ENCODE measurements at places on chromosomes 16 and 17. TPM values are rescaled to one million over a fixed set of nuclear protein-coding genes. Genes with fewer than 3 reads are reported as not detected.

GRCh38 chr16:65476448-65476955, 354.6 kb upstream of the CDH11 start:
- no peak for DNase-seq

- DNase-seq = no peak
Observed at GRCh38 chr16:66304961-66305360, 61.5 kb upstream of the CDH5 start.

DNA sequence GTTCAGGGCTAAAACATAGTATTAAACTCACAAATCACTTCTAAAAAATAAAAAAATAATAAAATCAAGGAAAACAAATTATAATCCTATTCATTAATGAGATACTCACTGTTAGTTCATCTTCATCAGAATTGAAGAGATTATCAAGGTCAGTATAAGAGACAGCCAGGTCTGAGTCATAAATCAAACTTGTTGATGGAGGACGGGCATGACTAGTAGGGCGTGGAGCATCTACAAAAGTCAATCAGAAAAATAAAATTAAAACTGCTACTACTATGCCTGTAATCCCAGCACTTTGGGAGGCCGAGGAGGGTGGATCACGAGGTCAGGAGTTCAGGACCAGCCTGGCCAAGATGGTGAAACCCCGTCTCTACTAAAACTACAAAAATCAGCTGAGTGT, 59.1 kb upstream of the INTS2 start:
- peak; percentile 1 for DNase-seq

DNA sequence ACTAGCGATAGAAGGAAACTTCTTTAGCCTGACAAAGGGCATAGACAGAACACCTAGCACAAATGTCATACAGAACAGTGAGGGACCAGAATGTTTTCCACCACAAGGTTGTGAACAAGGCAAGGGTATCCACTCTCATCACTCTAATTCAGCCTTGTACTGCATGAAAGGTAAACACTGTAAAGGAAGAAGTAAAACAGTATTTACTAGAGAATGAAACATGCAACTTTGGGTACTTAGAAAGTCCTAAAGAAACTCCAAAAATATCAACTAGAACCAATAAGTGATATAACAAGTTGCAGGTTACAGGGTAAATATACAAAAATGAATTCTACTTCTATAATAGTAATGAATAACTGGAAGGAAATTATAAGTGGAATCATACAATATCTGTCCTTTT, 32.2 kb downstream of the BRIP1 start:
- DNase-seq = no peak

- DNase-seq = no peak
Observed at GRCh38 chr17:50842506-50843149, 7.2 kb downstream of the WFIKKN2 start.

DNA sequence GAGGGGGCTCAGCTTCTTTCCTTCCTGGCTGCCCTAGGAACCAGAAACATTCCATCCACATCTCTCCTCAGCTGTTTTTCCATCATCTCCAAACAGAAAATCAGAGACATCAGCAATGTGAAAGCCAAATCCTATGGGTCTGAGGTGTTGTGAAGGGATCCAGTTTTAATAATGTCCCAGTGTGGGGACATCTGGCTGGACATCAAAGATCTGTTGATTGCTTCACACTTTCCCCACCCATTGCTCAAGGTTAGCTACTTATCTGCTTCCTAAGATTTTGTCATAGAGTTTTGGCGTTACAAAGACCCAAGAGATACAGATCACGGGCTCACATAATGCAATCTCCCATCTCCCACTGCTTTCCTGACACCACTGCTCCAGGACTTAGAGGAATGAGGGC, 47.8 kb upstream of the AXIN2 start:
- DNase-seq = no peak

The CDH13 gene
- 85.4 TPM for total RNA-seq

- DNase-seq = no peak
Observed at GRCh38 chr16:4002121-4002520, 114.1 kb downstream of the ADCY9 start.

DNA sequence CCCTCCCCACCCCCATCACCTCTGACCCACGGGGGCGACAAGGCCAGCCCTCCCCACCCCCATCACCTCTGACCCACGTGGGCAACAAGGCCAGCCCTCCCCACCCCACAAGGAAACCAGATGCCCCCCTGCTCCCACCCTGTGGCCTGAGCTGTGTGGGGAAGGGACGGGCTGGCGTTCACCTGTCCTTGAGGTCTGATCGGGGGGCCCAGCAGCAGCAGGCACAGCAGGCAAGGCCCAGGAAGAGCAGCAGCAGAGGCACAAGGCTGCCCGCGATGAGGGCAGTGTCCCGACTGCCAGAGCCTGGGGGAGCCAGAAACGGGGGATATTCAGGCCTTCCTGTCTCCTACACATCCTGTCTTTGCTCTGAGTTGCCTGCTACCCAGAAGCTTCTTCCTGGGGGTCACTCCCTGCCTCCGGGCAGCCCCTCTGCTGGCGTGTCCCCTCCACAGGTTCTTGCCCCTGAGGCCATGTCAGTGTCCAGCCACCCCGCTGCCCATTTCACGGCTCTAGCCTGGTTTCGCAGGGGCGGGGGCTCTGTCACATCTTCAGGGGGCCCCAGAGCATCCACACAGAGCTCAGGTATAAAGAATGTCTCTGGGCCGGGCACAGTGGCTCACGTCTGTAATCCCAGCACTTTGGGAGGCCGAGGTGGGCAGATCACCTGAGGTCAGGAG, 6.8 kb downstream of the SCARF1 start:
- DNase-seq = no peak

- no peak for DNase-seq
Observed at GRCh38 chr17:77815127-77815905, 143.2 kb upstream of the TNRC6C start.

DNA sequence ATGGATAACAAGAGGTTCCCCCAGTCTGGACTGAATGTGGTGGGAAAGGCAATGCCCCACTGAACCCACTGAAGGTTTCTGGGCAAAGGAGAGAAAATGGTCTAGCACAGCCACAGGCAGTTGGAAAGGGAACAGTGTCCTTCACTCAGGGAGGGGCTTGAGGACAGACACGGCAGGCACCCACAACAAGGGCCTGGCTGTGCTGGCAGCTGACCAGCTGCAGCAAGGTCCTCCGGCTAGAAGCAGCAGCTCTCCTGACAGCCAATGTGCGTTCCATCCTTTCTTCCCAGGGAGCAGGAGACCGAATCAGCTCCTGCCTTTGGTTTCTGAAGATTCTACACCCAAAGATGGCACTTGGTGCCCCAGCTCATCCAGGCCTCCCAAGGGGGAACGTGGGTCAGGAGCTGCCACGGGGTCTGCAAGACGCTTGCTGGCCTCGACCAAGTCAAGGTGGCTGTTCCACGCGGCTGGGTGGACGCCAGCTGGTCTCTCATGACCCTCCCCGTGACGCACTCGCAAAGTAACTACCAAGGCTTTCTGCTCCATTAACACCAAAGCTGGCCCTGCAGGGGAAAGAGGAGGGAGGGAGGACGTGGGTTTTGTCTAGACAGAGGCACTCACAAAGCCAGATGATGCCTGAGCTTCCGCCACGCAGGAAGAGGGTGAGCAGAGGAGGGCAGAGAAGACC, 11.1 kb downstream of the ABR start:
- DNase-seq = no peak

The C17orf78 gene
- not detected for total RNA-seq

- peak; percentile 39 for DNase-seq
Observed at GRCh38 chr17:31533546-31534155, 142.2 kb downstream of the RAB11FIP4 start.

- DNase-seq = no peak
Observed at GRCh38 chr17:56863974-56864373, 30.0 kb downstream of the DGKE start.

Data from epithelial cell of proximal tubule (primary cell).